AG04450 (cell line): ENCODE measurements at places on chromosomes 6 and 20.

GRCh38 chr6:156167016-156167624 is 610.1 kb upstream of the ARID1B start:
- DNase-seq, result peak; percentile 26

DNA sequence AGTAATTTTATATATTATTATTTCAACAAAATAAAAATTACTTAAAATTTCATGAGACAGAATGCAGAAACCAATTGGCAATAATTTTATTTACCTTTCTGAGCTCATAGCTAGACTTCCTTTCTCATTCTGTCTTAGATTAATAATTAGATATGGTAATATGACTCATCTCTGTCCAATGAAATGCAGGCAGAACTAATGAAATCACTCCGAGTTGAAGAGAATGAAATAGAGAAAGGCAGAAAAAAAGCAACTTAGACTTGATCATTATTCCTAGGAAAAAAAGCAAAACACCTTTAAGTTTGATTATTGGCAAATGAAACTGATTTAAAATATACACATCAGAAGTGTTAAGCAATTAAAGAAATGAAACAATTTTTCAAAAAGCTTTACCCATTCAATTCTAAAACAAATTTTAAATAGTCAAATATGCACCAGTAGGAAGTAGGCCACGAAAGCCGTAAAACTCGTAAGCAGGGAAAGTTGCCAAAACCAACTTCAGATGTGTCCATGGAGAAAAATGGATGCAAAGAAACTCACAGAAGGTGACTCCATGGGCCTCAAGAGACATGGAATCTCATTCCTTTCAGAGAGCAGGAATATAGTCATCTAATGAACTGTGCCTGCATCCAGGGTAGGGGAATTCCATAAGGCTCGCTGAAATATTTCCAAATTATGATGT is 293.8 kb upstream of the RGS17 start:
- DNase-seq, result no peak

DNA sequence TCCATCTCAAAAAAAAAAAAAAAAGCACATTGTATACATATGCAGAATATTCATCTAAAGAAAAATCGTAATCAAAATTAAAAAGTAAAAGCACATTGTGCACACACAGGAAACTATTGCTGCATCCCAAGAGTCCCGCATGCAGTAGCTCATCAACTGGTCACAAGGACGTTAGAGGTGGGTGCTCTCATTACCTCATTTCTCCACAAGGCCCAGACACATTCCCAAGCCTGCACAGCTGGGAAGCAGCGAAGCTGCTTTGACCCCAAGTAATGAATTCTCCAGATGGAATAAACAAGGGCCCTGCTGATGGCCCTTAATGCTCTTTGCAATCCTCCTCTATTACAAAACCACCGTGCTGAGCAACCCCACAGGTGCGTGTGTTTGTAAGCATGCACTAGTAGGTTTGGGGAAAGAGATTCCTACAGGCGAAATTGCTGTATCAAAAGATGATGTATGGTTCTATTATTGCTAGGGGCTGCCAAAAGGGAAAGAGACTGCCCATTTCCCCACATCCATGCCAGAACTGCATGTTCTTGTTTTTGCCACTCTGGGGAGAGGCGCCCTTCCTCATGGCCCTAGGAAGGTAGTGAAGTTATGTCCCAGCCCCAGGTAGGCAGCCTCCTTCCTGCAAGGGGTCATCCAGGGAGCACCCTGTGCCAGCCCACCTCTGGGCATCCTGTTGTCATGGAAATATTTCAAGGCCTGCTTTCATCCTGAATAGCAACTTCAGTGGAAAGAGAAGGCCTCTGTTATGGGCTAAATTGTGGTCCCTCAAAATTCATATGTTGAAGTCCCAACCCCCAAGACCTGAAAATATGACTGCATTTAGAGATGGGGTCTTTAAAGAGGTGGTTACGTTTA is 34.6 kb upstream of the PTGIS start:
- DNase-seq, result no peak

DNA sequence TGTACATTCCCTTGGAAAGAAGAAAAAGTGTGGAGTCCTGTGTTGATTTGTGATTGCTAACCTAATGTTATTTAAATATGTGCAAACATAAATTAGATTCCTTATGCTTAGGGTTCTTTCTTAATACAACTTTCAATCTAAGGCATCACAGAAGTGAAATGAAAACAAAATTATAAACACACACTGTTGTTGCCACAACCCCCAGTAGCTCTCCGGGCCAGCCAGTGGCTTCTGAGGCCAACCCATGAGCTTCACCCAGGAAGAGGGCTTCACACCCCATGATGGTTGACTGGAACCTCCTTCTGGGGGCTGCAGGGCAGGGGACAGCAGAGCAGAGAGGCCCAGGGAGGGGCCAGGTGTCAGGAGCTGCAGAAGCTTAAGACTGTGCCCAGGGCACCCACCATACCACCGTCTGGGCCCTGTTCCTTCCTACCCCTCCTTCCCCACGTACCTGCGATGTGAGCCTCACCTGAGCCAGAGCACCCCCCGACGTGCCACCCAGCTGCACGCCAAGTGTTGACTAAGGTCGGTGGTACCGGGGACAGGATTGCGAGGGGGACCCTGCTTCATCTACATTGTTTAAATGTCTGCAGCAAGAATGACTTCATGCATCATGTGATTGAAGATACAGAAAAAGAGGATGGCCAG is 110.5 kb downstream of the FAM120B start:
- no peak for DNase-seq

DNA sequence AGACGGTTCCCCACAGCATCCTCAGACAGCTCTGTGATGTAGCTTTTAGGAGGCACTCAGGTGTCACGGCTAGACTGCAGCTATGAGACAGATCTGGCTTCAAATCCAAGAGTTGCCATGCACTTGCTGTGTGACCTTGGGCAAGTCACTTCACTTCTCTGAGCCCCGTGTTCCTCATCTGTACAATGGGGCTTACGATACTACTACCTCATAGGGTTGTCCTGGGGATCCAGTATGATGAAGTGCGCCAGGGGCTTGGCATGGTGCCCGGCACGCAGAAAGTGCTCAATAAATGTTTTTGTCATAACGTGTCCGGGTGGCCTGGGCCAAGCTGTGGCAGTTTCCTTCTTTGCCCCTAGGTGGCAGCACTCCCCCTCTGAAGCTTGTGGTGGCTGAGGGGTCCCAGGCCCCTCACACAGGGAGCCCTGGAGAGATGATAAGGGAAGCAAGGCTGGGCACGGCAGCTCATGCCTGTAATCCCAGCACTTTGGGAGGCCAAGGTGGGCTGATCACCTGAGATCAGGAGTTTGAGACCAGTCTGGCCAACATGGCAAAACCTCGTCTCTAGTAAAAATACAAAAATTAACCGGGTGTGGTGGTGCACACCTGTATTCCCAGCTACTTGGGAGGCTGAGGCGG is 19.1 kb upstream of the CHMP4B start:
- no peak for DNase-seq

- DNase-seq, result no peak
These were observed 63.1 kb downstream of the ATXN1 start for GRCh38 chr6:16698162-16698533.

DNA sequence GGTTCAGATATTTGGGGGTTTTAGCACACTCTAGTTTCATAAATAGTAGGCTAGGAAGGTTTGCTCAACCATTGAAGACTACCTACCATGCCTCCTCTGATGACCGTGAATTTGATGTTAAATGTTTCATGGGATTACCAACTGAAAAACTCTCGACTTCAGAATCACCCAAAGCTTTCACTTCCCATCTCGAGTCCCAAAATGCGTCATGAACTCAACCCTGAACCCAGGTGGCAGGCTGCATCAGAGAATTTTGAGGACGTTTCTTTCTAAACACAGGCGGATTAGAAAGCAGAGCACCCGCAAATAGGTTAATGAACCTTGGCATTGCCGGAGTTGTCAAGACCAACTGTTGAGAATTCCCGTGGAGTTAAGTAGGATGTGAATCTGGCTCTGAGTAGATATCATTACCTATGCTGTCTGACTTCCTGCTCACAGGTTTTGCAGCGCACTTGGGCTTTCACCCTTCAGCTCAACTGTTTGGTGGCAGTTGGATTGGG is 98.4 kb upstream of the ADTRP start:
- no peak for DNase-seq

- no peak for DNase-seq
These were observed 22.7 kb downstream of the PIM1 start for GRCh38 chr6:37192666-37193065.

GRCh38 chr6:26272171-26272637 is 92.8 kb upstream of the BTN3A2 start:
- no peak for DNase-seq

- peak; percentile 18 for DNase-seq
These were observed 84.9 kb upstream of the TMEM181 start for GRCh38 chr6:158474961-158475343.

GRCh38 chr20:19079536-19080299 is 132.7 kb upstream of the SLC24A3 start:
- DNase-seq, result no peak
